Jurkat, Clone E6-1 (cell line): ENCODE measurements at places on chromosomes 5 and 9.

DNA sequence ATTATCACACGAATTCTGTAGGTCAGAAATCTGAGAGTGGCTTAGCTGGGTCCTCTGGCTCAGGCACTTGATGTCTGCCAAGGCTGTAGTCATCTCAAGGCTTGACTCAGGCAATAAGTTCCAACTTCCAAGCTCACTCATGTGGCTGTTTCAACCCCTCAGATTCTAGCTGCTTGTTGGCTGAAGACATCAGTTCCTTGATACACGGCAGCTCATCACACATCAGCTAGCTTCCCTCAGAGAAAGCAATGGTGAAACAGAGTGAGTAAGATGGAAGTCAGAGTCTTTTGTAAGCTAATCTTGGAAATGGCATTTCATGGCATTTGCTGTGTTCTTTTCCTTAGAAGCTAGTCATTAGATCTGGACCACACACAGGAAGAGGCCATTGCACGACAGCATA, 204.2 kb upstream of the PTGER4 start:
- no peak for DNase-seq

DNA sequence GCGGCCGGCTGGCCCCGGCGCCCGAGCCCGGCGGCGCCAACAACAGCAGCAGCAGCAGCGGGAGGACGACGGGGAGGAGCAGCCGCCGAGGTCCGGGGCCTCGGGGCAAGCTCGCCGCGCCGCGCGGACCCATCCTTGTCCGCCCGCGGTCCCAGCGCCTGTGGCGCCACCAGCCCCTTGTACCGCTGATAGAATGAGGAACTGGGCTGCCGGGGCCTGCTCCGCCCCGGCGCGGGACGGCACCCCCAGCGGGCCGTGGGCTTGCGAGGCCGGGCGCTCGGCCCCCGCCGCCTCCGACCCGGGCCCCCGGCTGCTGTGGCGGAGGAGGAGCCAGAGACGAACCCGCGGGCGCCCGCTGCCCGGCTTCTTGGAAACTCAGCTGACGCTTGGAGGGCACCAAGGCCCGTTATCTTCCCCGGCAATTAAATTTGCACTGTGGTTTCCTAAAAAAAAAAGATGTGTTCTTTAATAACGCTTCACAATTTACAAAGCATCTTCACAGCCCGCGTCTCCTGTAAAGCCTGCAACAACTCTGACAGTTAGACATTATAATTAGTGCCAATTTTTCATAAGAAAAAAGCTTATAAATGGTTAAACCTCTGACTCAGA, at the start of gene ARSB:
ARSB (minus strand) TSS at position 195 of the 609 bp plus-strand sequence; CDS start at position 133, 62 bp downstream.
- peak; percentile 22 for DNase-seq

DNA sequence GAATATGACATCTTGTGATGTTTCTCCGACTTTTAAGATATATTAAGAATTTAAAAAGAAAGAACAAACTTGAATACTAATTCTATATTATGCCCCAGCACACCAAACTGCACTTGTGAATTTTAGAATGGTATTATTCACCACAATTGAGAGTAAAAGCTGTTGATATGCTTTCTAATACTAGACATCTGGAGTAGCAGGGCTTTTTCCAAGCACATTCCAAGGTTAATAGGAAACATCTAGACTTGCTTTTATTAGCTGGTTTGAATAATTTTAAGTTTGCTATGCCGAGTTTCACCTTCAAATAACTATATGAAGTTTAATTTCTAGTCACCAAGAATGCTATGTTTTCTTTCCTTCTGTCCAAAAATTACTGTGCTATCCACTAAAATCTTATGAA, 13.5 kb downstream of the NREP start:
- DNase-seq = no peak

DNA sequence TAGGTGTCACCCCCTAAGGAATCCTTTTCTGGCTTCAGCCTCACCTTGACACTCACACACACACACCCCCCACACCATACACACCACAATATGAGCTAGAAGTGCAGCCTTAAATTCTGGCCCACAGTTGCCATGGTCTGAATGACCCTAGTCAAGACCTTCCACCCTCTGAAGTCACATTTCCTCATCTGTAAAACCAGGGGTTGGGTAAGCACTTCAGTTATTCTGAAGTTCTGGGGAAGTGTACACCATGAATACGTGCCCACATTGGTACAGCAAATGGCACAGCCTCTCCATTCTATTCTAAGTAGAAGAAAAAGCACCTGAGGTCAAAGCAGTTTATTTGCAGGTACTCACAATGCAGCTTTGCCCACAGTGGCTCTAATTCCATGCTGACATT, 372.8 kb upstream of the KLF4 start:
- DNase-seq = no peak

GRCh38 chr5:142981886-142982820, 212.0 kb downstream of the ARHGAP26 start:
- no peak for DNase-seq

- DNase-seq = no peak
These were observed 288.6 kb upstream of the C9orf72 start for GRCh38 chr9:27861887-27862286.

DNA sequence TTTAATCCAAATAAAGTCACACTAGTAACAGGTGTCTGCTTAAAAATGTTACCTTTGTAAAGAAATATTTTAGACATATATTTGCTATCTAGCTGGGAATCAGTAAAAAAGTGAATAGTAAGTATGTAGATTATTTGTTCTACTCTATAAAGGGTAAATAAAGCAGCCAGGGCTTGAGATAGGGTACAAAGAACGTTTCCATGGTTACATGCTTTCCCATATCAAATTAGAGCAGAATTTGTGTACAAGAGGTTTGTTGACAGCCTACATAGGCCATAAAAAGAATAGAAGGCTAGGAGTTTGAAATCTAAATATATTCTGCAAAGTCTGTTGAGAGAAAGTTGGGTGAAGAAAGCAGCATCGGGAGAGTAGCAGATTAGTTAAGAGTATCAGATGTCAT, 160.9 kb upstream of the POU5F2 start:
- no peak for DNase-seq

- DNase-seq = no peak
These were observed 2.5 kb upstream of the LPCAT1 start for GRCh38 chr5:1526190-1526631.

DNA sequence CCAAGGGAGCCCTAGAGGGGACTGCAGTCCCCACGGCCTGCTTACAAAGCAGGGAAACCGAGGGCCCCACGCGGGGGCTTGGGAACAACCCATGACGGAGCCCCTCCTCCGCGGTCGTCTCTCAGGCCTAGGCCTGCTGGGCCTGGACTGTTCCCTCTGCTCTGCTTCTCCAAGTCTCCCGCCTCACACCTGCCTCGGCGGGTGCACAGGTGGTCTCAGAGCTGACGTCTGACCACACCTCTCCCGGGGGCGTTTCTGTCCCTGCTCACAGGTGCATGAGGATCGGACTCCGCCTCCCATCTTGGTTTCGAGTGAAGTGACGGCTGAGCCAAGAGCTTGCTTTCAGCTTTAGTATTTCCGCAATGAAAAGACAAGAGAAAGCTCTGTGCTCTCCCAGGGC, 72.1 kb downstream of the MRPL36 start:
- no peak for DNase-seq

- DNase-seq = no peak
These were observed 145.7 kb upstream of the TRPC7 start for GRCh38 chr5:136511046-136511445.

- DNase-seq = no peak
These were observed 18.3 kb upstream of the SYNPO start for GRCh38 chr5:150622157-150622556.

DNA sequence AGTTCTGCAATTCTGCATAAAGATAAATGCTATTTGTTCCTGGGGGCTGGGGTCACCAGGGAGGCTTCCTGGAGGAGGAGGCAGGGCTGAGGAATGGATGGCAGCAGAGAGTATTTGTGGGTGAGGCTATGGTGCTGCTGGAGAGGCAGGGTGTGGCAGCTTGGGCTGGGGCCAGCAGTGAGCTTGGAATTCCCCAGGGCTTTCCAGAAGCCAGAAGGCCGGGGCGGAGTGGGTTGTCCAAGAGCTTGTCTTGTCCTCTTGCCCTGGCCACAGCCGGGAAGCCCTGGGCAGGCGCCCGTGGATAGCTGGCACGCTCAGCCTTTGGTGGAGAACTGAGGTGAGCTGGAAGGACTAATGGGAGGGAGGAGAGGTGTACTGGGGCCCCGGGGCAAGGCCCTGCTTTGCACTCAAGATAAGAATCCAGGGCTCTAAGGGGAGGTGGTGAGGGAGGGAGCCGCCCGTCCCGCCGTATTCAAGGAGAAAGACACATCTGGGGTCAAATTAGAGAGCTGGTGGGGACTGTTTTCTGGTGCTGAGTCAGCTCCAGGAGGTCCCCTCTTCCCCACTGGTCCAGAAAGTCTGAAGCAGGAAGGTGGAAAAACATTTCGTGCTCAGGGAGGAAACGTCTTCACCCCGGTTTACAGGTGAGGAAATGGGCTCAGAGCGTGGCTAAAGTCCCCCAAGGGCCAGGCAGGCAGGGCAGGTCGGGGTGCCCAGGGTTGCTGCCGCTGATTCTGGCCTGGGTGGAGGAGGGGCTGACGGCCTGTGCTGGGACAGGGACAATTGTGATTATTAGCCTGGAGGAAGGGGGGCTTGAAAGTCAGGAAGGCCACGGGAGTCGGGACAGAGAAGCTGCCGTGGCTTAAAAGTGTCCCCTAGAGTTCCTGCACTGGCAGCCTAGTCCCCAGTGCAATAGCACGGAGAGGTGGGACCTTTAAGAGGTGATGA, 26.9 kb upstream of the CNOT6 start:
- DNase-seq = no peak

DNA sequence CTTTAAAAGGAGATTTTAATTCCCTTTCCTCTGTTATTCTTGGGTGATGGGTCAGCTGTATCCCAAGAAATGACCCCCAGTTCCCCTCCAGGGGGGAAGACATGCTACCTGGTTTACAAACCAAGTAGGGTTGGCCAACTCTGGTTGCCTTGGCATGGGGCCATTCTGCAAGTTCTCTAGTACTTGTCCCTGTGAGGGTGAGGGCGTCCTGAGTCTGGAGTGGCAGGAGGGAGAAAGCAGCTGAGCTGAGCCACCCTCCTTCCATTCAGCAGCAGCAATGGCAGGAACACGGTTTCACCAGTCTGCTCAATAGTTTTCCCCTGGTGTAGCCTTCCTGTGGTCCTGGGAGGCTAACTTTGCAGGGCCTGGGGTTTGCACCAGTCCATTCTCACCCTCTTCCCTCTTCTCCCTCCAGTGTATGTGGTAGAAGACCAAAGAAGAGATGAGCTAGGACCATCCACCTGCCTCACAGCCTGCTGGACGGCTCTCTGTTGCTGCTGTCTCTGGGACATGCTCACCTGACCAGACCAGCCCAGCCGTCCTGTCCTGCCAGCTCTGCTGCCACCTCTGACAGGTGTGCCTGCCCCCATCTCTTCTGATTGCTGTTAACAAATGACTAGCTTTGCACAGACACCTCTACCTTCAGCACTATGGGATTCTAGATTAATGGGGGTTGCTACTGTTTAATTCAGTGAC, 59.9 kb downstream of the PFDN1 start:
- no peak for DNase-seq

- DNase-seq = no peak
These were observed 48.9 kb downstream of the FAM174A start for GRCh38 chr5:100584069-100584468.

DNA sequence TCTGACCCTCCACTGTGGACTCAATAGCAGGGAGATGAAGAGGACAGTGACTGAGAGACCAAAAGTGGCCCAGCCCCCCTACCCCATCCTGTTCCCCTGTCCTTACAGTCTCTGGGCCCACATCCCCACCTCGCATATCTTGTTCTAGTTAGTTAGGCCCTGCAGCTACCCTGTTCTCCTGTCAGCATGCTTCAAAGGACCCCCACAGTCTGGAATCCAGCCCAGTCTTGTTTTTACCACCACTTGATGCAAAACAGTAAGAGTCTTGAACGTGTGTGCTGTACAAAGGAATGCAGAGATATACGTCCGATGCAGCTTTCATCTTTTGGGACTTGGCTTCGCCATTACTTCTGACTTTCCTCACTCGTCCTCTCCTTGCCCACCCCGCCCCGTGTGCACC, 12.2 kb upstream of the POMT1 start:
- no peak for DNase-seq

- DNase-seq = no peak
These were observed 24.9 kb downstream of the C9orf50 start for GRCh38 chr9:129595903-129596540.

DNA sequence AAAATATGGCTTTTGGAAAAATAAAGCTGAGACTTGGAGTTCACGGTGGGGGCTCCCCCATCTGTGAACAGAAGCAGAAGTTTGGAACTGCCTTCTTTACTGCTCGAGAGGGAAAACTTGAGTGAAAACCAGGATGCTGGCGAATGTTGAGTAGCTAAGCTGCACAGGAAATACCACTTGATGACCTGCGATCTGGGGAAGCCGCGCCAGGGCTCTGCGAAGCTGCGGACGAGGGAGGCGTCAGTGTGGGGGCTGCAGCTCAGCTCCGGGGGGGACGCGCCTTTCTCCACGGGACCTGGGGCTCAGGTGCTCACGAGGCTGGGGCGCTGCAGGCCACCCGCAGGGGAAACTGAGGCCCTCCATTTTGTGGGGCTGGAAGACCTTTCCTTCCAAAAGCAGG, 62.3 kb downstream of the TENT4A start:
- DNase-seq = no peak

GRCh38 chr5:164302533-164303235, 797.3 kb downstream of the MAT2B start:
- no peak for DNase-seq

GRCh38 chr9:110030632-110031031, 177.3 kb downstream of the C9orf152 start:
- DNase-seq = no peak

GRCh38 chr9:72588336-72588735, 66.9 kb downstream of the TMC1 start:
- no peak for DNase-seq

DNA sequence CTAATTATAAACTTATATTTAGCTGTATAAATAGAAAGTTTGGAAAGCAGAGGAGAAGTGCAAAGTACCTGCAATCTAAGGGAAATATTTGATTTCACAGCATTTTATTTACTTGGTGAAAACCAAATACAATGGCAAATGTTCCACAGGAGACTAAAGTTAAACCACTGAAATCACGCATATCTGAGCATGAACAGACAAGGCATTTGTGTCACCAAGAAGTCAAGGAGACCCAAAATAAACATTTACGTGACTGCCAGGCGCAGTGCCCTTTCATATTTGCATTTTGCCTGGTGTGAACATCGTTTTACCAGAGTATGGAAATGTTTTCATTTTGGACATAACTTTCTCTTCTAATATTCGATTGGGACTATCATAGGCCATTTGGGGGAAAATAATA, 20.6 kb downstream of the UGCG start:
- DNase-seq = no peak

DNA sequence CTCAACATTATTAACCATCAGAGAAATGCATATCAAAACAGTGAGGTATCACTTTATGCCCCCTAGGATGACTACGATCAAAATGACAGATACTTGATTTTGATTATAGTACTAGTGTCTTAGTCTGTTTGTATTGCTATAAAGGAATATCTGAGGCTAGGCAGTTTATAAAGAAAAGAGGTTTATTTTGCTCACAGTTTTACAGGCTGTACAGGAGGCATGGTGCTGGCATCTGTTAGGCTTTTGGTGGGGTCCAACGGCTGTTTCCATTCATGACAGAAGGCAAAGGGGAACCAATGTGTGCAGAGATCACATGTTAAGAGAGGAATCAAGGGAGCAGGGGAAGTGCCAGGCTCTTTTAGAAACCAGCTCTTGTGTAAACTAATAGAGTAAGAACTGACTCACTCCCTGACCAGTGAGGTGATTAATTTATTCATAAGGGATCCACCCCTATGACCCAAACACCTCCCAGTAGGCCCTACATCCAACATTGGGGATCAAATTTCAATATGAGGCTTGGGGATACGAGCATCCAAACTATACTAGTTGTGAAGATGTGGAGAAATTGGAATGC, 16.0 kb upstream of the AFF4 start:
- DNase-seq = no peak
